Endothelial cell (in vitro differentiated cells): ENCODE measurements at places on chromosomes 13 and 19.

DNA sequence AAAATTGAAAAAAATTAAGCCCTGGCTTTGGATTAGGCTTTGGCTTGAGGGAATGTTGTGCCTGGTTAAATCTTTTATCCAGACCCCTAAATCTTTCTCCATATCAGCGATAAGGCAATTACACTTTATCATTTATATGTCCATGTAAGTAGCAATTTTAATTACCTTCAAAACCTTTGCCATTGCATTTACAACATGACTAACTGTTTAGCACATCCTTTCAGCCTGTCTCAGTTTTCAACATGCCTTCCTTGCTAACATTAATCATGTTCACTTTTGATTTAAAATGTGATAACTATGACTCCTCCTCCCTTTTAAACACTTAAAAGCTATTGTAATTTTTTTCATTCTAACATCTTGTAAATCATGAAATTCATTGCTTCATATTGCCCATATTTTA, 583.7 kb downstream of the SLITRK1 start:
- no peaks in the 10 kb centered on the region for H3K4me1 ChIP-seq
- no peak overlapping the region for H3K27ac ChIP-seq
- peaks cover 1% of the 10 kb centered on the region for H3K27me3 ChIP-seq
- DNase-seq: no peak
- no peaks in the 10 kb centered on the region for H3K36me3 ChIP-seq

- no peaks in the 10 kb centered on the region for H3K36me3 ChIP-seq
- H3K4me3 ChIP-seq: no peak overlapping the region
- H3K27me3 ChIP-seq: peaks cover 4% of the 10 kb centered on the region
Measured at GRCh38 chr13:40984668-40985366, 34.3 kb downstream of the ELF1 start.

- no peak for DNase-seq
- no peak overlapping the region for H3K4me3 ChIP-seq
- no peak overlapping the region for H3K27ac ChIP-seq
- H3K27me3 ChIP-seq: peaks cover 3% of the 10 kb centered on the region
- H3K36me3 ChIP-seq: no peaks in the 10 kb centered on the region
Measured at GRCh38 chr13:35698911-35699576, 222.6 kb upstream of the MAB21L1 start.

- DNase-seq: no peak
- H3K27me3 ChIP-seq: peaks cover 26% of the 10 kb centered on the region
- H3K4me1 ChIP-seq: peaks cover 20% of the 10 kb centered on the region
- peaks cover 18% of the 10 kb centered on the region for H3K36me3 ChIP-seq
Measured at GRCh38 chr19:55390461-55390880, 4.7 kb downstream of the RPL28 start.

- peak; percentile 34 for DNase-seq
- peaks cover 4% of the 10 kb centered on the region for H3K36me3 ChIP-seq
- no peak overlapping the region for H3K4me3 ChIP-seq
- no peaks in the 10 kb centered on the region for H3K4me1 ChIP-seq
- no peak overlapping the region for H3K27ac ChIP-seq
- H3K27me3 ChIP-seq: peaks cover 10% of the 10 kb centered on the region
Measured at GRCh38 chr19:741506-742131, 9.3 kb upstream of the MISP start.
